ENCODE measurements at places on chromosomes 7 and 10.

DNA sequence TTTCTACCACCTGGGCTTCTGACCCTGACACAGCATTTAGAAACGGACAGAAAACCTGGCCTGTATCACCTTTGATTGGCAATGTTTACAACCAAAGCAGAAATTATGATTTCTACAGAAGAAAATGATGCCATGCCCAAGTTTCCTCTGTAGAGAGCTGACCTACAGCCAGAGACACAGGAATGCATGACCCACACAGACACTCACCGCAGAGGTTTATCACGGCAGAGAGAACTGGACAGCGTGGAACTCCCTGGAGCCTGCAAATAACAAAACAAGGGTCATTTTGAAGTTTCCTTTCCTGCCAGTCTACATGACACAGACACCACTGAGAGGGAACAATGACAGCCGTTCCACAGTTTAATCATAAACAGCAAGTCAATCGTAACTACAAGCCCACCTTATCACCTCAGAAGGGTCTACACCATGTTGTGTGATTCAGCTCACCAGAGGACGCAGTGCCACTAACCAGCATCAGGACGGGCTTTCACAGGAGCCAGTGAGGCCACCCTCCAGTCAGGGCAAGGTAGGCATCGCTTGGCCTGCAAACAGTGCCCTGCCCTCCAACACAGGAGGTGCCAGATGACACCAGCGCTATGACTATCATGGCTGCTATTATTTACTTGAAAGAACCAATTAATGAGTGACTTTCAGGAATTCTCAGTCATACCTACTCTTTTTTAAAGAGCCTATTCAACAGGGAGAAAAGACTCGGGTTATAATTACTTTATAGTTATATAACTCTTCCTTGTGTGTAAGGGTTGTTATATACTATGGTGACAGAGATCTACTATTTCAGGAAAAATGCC is 139.9 kb downstream of the TNS3 start:
- DNase-seq = no peak

GRCh38 chr10:87658321-87658795 is 1.3 kb upstream of the PAPSS2 start:
- no peak for DNase-seq

- no peak for DNase-seq
These were observed 157.0 kb downstream of the DGKI start for GRCh38 chr7:137689761-137690160.

DNA sequence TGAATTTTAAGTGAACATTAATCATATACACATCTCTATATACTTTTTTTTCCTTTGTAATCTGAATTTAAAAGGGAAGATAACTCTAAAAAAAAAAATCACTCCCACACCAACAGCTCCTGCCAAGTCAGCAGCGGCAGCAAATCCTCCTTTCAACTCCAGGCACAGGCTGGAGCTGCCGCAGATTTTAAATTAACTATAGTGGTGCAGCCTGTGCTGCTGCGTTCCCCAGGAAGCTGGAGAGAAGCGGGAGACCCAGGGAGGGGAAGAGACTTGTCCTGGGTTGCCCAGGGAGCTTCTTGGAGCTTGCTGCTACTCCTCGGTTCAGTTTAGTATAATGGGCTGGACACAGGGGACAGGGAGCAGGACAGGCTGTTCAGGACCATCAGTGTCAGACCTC is 32.6 kb upstream of the HSPB1 start:
- no peak for DNase-seq

DNA sequence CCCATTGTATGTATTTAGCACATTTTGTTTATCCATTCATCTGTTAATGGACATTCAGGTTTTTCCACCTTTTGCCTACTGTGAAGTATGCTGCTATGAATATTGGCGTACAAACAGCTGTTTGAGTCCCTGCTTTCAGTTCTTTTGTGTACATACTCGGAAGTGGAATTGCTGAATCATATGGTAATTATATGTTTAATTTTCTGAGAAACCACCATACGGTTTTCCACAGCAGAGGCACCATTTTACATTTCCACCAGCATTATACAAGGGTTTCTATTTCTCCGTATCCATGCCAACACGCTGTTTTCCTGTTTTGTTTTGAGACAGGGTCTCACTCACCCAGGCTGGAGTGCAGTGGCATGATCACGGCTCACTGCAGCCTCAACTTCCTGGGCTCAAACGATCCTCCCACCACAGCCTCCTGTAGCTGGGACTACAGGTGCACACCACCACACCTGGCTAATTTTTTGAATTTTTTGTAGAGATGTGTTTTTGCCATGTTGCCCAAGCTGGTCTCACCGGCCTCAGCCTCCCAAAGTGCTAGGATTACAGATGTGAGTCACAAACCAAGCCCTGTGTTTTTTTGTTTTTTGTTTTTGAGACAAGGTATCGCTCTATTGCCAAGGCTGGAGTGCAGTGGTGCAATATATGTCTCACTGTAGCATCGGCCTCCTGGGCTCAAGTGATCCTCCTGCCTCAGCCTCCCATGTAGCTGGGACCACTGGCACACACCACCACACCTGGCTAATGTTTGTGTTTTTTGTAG is 22.1 kb upstream of the FBXW4 start:
- DNase-seq = no peak

- no peak for DNase-seq
These were observed 119.7 kb downstream of the ABLIM1 start for GRCh38 chr10:114538181-114538906.

DNA sequence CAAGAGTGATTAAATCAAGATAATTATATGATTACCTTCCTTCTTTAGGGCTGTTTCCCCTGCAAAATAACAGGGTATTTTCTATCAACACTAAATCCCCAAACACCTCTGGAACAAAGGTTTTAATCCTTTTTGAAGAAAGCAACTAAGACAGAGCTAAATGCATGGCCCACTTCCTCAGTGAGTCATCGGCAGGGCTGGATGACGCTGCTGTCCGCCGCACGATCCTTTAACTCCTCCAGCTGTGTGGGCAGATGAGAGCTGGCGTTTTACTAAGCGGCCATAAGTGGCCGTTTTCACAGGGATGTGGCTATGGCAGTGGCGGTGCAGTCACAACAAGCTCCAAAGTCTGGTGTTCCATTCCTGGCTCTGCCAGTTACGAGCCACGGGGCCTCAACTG is 76.0 kb upstream of the C1QL3 start:
- no peak for DNase-seq

GRCh38 chr7:112575864-112576263 is 95.1 kb downstream of the LSMEM1 start:
- DNase-seq = no peak

DNA sequence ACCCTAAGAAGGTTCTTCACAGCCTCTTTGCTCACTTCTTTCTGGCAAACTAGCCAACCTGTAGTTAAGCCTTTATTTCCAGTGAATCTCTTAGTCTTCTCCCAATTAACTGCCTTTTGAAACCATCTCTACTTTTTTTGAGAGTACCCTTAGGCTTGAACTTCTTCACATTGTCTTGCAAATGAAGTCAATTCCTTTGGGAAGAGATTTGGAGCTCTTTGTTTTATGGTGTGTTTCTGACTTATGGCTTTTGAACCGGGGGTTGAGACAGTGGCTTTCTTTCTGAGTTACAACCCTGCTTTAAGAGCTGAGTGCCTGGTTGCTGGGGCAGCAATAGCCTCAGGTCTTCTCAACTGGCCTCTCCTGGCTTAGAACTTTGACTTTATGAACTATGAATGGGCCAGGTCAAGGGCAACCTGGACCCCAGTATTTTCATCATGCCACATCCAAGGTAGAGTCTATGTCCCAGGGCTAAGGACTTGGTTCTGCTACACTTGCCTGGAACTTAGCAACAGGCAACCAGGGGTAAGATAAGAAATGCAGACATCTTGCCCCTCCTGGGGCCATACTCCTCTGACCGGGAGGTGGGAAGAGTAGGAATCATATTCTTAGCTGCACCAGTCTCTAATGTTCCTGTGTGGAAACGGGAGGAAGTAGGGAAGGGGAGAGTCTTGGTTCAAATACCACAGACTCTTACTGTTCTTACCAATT is 53.0 kb downstream of the SP4 start:
- no peak for DNase-seq

GRCh38 chr7:55409482-55410225 is 44.5 kb downstream of the LANCL2 start:
- DNase-seq = no peak

DNA sequence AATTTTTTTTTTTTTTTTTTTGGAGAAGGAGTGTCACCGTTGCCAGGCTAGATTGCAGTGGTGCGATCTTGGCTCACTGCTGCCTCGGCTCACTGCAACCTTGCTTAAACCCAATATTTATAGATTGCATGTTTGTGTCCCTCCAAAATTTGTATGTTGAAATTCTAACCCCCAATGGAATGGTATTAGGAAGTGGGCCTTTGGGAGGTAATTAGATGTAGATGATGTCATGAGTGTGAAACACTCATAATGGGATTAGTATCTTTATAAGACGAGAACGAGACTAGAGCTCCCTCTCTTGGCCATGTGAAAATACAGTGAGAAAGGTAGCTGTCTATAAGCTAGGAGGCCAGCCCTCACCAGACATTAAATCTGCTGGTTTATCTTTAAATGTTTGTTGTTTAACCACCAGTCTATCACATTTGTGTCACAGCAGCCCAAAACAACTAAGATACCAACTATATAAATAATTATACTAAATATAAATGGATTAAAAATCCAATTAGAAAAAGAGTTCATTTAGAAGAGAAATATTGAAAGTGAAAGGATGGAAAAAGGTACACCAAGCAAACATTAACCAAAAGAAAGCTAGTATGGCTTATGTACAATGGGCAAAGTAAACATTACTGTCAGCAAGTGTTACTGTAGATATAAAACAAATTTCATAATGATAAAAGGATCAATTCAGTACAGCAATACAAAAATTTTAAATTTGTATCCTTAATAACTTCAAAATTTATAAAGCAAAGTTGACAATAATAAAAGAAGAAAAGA is 9.3 kb downstream of the TCAF1 start:
- no peak for DNase-seq

DNA sequence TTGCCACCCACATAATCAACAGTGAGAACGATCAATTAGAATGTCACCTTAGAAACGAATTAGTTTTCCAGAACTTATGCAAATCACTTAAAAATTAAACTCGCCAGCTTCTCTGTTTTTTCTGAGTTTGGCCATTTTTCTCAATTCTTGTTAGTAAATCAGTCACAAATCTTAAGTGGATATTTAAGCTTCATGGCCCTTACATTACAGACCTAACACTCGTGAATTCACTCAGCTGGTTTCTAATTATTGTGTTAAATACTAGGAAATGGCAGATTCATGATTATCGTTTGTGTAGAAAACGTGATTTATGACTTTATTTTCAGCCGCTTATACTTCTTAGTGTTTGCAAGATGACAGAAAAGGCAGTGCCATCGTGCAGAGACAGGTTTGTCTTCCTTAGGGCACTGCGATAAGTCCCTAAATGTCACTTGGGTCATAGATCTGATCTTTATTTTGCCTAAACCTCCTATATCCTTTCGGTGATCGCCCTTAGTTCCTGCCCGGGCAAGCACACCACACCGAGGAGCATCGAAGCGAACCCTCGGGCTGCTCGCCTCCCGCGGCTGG is 587 bp upstream of the CELF2 start:
- DNase-seq = no peak

GRCh38 chr10:79356104-79356503 is 8.8 kb downstream of the PPIF start:
- DNase-seq = no peak

GRCh38 chr10:131207176-131207575 is 104.3 kb downstream of the TCERG1L start:
- DNase-seq = no peak

DNA sequence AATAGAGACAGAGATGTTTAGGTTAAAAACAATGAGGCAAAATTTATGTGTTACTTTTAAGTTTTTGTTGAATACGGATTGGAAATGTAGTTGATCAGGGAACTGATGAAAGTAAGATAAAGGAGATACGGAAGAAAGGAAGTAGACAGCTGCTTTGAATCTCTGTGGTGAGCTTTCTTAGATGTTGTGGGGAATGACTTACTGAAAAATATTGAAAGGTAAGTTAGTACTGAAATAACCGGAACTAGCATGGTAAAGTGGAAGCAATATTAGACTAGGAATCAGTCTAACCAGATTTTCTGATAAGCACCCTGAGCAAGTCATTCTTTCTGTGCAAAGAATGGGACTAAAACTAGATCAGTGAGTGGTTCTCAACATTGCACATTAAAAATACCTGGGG is 34.8 kb downstream of the LUC7L2 start:
- no peak for DNase-seq

GRCh38 chr7:32879460-32879859 is 12.1 kb downstream of the KBTBD2 start:
- no peak for DNase-seq

DNA sequence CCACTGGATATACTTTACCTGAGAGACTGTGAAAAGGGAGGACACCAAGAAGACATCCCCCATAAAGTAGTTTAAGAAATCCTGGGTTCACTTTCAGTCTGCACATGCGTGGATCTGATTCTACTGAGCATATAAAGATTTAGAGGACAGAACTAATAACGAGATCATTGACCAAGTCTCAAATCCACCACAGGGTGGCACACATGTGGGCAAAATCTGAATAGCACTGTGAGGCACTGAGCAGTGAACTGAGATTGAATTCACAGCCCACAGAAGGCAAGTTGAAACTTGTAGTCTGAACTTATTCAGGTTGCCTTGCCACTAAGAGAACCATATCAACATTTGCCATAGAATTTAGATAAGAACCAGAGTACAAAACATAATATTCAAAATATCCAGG is 818.6 kb downstream of the GRID1 start:
- DNase-seq = no peak

- no peak for DNase-seq
These were observed 9.0 kb upstream of the MAFK start for GRCh38 chr7:1521456-1521855.

DNA sequence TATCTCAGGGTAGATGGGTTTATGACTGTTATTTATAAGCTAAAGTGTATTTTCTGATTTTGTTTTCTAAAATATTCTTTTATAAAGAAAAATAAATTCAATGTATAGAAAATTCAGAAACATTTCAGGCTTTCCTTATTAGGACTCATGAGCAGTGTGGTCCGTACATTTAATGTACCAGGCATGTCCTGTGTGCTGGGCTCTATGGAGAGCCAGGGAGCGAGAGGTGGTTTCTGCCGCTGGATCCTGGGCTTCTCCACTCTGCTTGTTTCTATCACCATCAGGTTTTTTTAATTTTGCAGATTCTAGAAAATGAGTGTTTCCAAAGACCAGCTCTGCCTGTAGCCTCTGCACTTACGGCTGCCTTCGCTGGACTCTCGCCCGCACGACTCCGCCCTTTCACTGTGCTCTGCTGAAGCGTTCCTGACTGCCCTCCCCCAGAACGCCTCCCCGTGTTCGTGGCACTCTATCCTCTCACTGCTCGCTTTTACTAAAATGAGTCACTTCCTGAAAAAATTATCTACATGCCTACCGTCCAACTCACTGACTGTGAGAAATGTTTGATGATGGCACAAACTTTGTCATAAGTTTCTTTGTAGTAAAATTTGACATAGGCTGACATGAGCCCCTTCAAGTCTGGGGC is 188.5 kb downstream of the ZMYND11 start:
- DNase-seq = no peak

- DNase-seq = no peak
These were observed 23.5 kb upstream of the BPGM start for GRCh38 chr7:134623193-134623592.

DNA sequence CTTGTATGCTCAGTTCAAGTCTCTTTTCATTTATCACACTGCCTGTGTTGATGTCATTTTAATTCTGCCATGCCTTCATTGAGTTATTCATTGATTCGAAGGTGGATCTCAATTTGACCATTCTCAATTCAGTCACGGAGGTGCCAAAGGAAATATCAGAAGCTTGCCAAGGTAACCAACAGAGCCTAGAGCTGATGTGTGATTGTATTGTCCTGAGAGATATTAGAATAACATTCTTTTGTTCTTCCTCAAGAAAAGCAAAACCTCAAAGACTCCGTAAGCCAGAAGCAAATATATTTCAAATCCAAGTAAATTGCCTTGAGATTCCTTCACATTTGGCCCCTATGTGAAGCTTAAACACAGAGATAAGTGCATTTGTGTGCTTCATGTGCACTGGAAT is 345.3 kb downstream of the CXCL12 start:
- DNase-seq = no peak
